ENCODE measurements at places on chromosomes 5 and 9.

DNA sequence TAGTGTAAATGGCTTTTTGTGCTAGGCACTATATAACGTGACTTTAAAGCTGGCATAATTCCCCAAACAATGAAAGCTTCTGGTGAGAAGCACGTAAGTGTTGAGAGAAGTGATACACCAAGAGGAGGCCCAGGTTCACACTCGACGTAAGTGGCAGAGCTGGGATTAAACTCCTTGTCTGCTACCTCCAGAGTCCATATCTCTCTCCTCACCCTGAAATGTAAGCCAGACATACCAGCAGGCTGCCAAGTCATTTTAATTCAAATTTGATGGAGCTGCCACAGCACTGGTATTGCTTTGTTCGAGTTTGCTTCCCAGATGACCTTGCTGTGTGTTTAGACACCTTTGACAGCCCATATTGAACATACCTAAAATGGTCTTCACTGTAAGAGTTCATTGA lies 319.7 kb downstream of the GLIS3 start:
- no peak for DNase-seq

DNA sequence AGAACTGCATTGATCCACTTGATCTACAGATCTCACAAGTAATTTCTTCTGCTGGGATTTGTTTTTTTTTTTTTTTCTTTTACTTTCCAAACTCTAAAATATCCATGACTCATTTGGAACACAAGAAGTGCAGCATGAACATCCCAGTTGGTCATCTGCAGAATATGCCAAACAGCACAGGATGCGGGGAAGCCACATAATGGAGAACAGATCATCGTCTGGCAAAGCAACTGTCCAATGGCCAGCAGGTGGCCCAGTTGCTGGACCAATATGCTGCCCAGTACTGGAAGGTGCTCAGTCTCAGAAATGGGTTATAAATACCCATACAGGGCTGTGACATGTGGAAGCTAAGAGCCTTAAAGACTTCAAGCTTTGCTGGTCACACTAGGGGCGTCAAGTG lies 221.3 kb upstream of the TAS2R1 start:
- peak; percentile 64 for DNase-seq

DNA sequence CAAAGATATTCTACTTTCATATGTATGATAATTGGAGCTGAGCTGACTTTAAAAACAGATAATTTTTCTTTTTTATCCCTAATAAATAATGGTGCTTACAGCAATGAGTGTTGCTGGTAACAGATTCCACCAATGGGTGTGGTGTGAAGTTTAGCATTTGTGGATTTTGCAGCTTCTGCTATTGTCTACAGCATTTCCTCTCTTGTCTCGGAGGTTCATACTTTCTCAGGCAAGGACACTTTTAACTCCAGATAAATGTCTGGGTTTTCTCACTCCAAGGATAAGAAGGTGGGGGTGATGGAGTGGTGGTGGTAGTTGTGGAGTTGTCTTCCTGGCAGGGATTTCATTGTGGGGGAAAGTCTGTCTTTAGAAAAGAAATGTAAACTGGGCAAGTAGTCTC lies 120.0 kb upstream of the CDKN2B start:
- DNase-seq, result no peak

DNA sequence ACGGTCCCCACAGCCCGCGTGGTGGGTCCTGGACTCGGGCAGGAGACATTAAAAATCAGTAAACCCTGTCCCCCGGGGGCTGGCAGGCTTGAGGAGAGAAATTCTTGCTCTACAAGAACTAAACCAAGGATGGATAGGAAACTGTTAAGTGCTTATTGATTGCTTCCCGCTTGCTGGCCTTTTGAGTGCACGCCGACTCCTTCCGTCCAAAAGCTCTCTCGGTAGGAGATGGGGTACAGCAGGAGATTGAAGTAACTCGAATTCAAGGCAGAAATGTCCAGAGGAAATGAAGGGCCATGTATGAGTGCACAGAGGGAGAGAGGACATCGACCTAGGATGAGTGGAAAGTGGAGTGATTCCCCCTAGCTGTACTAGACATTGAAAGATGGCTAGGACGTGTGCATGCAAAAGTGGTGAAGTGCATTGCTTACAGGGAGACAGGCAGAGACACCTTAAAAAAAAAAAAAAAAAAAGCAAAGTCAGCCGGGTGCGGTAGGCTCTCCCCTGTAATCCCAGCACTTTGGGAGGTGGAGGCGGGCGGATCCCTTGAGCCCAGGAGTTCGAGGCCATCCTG lies 923 bp downstream of the RECK start:
- DNase-seq, result no peak

DNA sequence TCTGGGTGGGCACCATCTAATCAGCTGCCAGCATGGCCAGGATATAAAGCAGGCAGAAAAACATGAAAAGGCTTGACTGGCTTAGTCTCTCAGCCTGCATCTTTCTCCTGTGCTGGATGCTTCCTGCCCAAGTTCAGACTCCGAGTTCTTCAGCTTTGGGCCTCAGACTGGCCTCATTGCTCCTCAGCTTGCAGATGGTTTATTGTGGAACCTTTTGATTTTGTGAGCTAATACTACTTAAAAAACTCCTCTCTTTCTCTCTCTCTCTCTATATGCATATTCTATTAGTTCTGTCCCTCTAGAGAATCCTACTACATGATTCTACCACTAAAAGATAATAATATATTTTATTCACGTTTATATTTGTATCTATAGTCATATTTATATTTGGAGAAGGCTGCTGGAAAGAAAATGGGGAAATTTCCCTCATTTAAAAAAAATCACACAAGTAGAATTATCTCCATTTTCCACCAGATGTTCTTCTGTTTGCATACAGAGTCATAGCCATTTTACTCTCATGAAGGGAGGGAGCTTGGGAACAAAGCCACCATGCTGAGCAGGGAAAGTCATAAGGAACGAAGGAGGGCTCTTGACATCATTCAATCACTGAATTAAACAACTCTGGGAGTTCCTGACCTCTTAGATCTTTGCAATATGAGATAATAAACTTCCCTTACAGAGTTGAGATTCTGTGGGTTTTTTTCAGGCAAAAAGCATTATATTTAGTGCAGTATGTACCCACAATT lies 1137.4 kb upstream of the CDH18 start:
- no peak for DNase-seq

DNA sequence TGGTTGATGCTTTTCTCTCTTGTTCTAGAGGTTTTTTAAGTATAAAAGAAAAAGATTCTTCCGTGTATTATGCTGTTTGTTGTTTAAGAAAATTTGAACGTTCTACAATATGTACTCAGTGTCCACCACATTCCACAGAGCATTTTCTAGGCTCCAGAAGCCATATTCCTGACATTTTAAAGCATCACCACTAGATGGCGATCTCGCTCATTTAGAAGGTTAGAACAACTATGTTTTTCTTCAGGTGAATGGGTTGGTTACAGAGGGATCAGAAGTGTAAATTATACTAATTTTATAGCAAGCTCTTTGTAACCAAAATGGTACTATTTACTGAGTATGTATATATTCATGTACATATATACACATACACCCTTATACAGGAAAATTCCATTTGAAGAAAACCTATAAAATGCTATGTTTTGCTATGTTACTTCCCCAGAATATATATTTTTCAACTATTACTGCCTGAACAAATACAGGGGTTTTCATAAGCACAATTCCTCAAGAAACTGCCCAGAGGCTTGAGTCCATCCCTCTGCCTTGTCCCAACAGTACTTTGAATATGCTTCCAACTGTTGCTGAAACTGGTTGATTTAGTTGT lies 284.3 kb downstream of the CCDC171 start:
- DNase-seq, result peak; percentile 86

GRCh38 chr5:173093606-173094005 lies 37.5 kb downstream of the CREBRF start:
- DNase-seq, result no peak

GRCh38 chr5:148708854-148709253 lies 54.5 kb upstream of the HTR4 start:
- DNase-seq, result no peak

DNA sequence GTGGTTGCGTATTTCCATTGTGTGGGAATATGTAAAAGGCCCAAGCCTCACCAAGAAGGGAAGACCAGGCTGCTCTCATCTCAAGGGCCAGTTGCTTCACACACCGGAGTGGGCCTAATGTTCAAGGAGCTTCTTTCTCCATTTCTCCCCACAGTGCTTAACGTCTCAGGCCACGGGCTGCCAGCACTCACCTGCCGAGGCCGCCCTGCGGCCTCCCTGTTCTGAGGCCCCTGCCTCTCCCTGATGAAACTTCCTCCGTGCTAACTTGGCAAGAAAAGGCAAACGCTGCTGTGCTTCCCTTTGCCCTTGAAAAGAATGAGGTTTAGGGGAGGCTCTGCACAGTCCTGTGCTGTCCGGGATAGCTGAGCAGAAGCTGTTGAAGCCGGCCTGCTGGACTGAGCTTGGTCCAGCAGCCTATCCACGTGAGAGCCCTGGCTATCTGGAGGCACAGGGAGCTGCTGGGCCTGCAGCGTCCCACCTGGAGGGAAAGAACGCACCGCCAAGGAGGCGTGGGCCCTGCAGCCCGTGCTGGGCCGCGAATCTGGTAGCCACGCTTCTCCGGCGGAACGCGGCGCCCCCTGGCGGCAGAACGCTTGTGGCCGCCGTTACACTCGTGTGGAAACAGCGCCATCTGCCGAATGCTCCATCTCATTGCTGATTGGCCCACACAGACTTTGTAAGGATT lies 73.5 kb upstream of the PRSS3 start:
- DNase-seq, result peak; percentile 76

- no peak for DNase-seq
These were observed 55.8 kb upstream of the SHC3 start for GRCh38 chr9:89234205-89235067.

DNA sequence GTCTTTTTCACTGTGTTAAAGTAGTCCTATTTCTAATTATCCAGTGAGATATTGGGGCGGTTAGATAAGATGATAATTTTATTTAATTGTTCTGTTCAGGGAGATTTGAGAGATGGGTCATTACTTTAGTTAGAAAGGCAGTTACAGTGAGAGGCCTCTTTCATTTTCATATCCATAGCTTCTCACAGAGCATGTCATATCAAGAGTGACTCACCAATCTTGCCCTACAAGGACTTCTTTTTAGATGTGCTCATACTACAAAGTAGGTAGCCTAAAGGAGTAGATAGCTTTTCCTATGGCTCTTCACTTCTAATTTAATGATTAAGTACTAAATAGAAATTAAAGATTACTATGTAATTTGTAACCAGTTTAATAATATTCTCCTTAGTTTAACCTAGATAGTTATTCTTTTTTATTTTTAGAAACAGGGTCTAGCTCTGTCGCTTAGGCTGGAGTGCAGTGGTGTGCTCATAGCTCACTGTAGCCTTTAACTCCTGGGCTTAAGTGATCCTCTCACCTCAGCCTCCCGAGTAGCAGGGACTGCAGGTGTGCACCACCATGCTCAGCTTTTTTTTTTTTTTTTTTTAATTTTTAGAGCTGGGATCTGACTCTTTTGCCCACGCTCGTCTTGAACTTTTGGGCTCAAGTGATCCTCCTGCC lies 71.0 kb downstream of the FER start:
- DNase-seq, result peak; percentile 62

- no peak for DNase-seq
These were observed at the start of gene ROR2 for GRCh38 chr9:91949946-91950664. Gene ROR2 (minus strand): TSS chr9:91950228.

- DNase-seq, result peak; percentile 79
These were observed 7.2 kb upstream of the DUSP1 start for GRCh38 chr5:172777881-172778814.

DNA sequence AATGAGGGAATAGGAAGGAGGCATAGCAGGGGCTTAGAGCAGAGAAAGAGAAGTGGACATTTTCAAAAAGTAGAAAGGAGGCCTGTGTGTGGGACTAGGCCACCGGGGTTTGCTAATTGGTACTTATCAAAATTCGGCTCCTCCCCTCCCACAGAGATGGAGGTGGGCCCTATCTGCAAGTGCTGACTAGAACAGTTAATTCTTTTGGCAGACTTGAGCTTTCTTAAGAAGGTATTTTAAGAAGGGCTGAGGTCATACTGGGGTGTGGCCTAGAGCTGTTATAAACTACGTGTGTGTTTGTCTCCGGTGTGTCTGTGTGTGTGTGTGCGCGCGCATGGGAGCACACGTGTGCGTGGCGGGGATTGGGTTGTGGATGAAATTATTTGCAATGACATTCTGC lies 1086.5 kb downstream of the EFNA5 start:
- no peak for DNase-seq

DNA sequence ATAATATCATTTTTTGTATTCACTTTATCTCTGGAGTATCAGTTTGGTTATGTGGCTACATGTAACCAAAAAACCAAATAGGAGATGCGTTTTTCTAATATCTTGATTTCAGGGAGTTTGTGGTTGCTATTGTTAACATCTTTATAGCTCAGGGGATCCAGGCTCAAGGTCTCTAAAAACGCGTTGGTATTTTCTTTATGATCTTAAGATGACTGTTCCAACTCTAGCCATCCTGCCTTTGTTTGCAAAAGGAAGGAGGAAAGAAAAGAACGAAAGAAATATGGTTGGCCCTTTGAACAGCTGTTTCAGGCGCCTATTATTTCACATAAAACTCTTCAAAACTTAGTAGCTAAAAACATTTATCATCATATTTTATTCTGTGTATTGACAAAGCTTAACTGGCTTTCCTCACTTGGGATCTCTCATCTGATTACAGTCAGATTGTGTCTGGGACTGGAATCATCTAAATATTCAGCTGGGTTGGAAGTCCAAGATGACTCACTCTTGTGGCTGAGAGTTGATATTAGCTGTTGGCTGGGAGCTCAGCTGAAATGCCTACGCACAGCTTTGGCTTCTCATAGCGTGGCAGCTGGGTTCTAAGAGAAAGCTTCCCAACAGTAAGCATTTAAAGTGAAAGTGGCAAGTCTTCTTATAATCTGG lies 60.1 kb downstream of the FAM174A start:
- DNase-seq, result peak; percentile 85

DNA sequence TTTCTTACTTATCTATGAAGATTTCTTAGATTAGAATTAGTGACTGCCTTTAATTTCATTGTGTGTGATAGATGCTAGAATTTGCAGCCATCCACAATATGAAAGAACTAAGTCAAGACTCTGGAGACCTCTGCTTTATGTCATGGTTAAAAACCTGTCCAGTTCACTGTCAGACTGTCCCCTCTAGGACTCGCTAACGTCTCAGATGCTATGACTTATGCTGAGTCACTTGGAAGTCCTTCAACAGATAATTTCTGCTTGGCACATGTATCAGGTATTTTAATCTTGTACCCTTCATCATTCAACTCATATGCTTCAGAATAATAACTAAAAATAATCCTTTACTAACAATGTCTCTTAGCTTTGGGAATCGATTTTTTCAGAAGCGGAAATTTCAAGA lies 230.5 kb upstream of the DMAC1 start:
- peak; percentile 51 for DNase-seq

DNA sequence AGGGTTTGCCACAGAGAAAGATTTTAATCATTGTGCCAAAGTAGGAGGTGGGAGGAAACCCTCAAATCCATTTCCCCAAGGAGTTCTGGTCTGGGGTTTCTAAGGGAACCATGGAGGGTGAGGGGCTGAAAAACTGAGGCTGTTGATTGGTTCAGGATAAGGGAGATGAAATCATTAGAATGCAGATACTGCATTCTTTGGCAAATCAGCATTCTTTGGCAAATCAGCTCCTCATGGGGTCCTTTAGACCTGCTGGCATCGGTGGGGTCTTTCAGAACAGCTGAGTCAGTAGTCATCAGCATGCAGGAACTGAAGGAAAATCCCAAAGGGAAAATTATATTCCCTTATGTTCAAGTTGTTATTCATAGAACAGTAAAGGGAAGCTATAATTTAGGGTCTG lies 585.5 kb downstream of the ISL1 start:
- DNase-seq, result no peak

- peak; percentile 47 for DNase-seq
These were observed 128.0 kb downstream of the ADAMTSL1 start for GRCh38 chr9:18601956-18602355.

Measured in RKO (cell line).